HEK293T (cell line): ENCODE measurements at places on chromosomes 3 and 15.

DNA sequence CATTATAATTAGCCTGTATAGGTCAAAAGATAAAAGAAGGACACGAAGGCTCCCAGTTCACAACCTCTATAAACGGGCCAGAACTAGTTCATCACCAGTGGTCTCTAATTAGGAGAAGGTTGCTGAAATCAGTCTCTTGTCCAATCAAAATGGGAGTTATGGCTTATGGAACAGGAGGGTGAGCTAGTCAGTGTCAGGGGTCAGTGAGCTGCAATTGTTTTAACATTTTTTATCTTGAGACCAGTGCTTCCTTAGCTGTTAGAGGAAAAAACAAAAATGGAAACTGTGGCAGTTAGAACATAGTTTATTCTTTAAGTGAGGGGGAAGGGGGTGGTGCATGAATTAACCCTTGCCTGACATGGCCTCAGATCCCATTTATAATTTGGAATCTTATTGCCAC lies 141.7 kb downstream of the KCNMB2 start:
- no peak for DNase-seq

- no peak for DNase-seq
These were observed 132.2 kb downstream of the MBNL1 start for GRCh38 chr3:152400887-152401286.

DNA sequence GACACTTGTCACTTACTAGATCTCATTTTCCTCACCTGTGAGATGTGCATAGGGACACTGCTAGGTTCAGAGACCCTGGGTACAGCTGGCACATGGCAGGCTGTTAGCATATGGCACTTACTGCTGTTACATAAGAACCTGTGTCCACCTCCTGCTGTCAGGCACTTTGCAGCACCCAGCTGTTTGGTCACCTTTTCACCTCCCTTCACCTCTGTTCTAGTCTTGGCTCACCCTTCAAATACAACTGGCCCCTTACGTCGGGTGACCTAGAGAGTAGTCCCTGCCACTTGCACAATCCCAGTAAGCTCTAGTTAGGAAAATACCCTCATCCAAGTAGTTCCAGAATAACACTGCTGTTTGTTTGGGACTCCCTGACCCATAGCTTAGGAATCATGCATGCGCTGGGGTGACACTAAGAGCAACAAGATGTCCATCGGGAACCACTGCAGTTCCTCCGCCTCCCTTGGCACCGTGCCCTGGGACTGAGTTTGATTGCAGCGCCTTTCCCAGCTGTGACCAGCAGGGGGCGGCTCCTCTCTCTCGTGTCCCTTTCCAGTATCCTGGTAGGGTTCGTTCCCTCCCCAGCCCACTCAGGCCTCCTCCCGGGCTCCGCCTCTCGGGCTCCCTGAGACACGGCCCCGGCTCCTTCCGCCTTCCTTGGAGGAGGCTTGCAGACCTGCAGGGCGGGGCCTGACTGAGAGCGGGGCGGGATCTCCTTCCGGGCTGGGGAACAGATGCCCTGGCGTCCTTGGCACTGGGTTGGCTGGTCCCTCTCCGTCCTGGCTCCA lies 78.6 kb downstream of the ABHD5 start:
- peak; percentile 95 for DNase-seq

- DNase-seq = no peak
These were observed 22.9 kb upstream of the THUMPD3 start for GRCh38 chr3:9339761-9340471.

- no peak for DNase-seq
These were observed 963 bp downstream of the GRAMD1C start for GRCh38 chr3:113839551-113839950.

GRCh38 chr15:73270366-73271097 lies 98.2 kb downstream of the HCN4 start:
- no peak for DNase-seq
